Liver (tissue), 10 donors: ENCODE measurements at places on chromosomes 1 and 21. TPM values are rescaled to one million over a fixed set of nuclear protein-coding genes. Genes with fewer than 3 reads are reported as not detected.
A peak's percentile ranks its signal among the peaks of the same experiment; 100 is the strongest.

The FCER1G gene
- total RNA-seq, result 32.6 TPM

The ALDH4A1 gene
- total RNA-seq, result 162 TPM

The LCE2C gene
- not detected for total RNA-seq

The SYCP1 gene
- total RNA-seq, result 0.89 TPM

The DEPDC1 gene
- not detected for total RNA-seq

The OPRD1 gene
- not detected for total RNA-seq

The ITSN1 gene
- 52.0 TPM for total RNA-seq

The TLR5 gene
- total RNA-seq, result 0.93 TPM

The TNNT2 gene
- 0.28 TPM for total RNA-seq

The TIE1 gene
- total RNA-seq, result 17.6 TPM

The C1orf116 gene
- total RNA-seq, result 0.79 TPM

- H3K27ac ChIP-seq, result peak overlapping the region; percentile 19
- no peaks in the 10 kb centered on the region for H3K4me1 ChIP-seq
- DNase-seq, result no peak
- H3K4me3 ChIP-seq, result no peak overlapping the region
- no peaks in the 10 kb centered on the region for H3K36me3 ChIP-seq
These were observed 48.0 kb downstream of the ABCA4 start for GRCh38 chr1:94072840-94073522.

- no peak for DNase-seq
- H3K27me3 ChIP-seq, result no peaks in the 10 kb centered on the region
- no peak overlapping the region for H3K27ac ChIP-seq
- H3K36me3 ChIP-seq, result no peaks in the 10 kb centered on the region
- no peak overlapping the region for H3K4me3 ChIP-seq
These were observed 179.6 kb downstream of the PLPP3 start for GRCh38 chr1:56399795-56400194.

DNA sequence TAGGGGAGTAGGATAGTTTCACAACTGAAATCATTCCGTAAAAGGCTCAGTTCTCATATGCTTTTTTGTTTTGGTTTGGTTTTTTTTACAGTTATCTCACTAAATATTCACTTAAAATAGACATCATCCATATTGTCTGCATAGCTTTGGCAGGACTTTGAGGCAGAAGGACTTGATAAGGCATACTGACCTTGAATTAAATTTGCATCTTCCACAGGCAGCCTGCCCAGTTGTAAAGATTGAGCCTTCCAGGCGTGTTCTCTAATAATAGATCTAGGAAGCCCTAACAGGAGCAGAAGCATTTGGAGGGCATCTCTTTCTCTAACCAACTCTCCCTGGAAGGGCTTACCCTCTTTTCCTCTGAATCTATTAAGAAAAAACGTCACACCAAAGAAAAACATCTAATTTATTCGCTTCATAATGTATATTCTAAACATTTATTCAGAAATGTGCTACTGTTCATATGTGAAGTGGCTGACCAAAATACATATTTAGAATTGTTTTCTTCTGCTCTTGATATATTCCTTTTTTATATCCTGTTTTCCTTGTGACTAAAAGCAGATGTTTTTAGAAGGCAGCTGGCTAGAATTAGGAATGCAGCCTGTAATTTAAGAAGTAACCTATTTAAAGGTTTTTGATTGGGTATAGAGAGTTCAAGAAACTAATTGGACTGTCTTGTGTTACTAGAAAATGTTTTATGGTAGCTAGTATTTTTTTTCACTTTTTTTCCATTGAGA lies 20.2 kb downstream of the DESI2 start:
- no peaks in the 10 kb centered on the region for H3K4me1 ChIP-seq
- no peaks in the 10 kb centered on the region for H3K27me3 ChIP-seq
- no peaks in the 10 kb centered on the region for H3K36me3 ChIP-seq
- no peak overlapping the region for H3K4me3 ChIP-seq
- no peak for DNase-seq

GRCh38 chr1:50246869-50247268 lies 138.1 kb downstream of the ELAVL4 start:
- no peak for DNase-seq
- no peaks in the 10 kb centered on the region for H3K36me3 ChIP-seq
- no peak overlapping the region for H3K4me3 ChIP-seq

- no peaks in the 10 kb centered on the region for H3K4me1 ChIP-seq
- peaks cover 22% of the 10 kb centered on the region for H3K36me3 ChIP-seq
- H3K4me3 ChIP-seq, result no peak overlapping the region
- no peak overlapping the region for H3K27ac ChIP-seq
- DNase-seq, result no peak
These were observed 165.3 kb downstream of the PGBD5 start for GRCh38 chr1:230260831-230261230.

- H3K4me1 ChIP-seq, result no peaks in the 10 kb centered on the region
- no peaks in the 10 kb centered on the region for H3K36me3 ChIP-seq
- no peak for DNase-seq
These were observed 10.1 kb upstream of the TIAM1 start for GRCh38 chr21:31354122-31354521.

DNA sequence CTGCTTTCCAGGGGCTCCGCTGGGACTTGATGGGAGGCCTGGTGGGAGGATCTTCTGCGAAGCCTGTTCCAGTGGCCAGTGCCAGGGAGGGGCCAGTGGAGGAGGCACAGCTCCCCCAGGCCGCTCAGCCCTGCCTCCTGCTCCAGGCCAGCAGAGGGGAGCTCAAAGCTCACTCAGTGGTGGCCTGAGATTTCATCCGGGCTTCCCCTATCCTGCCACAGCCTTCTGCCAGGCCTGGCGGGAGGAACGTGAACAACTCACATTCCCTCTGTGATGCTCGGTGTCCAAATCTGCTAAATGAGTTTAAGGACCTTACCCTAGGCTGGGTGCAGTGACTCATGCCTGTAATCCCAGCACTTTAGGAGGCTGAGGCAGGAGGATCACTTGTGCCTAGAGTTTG lies 3.3 kb downstream of the CLCNKB start:
- no peaks in the 10 kb centered on the region for H3K4me1 ChIP-seq
- H3K27ac ChIP-seq, result no peak overlapping the region
- DNase-seq, result no peak
- no peaks in the 10 kb centered on the region for H3K27me3 ChIP-seq
- no peak overlapping the region for H3K4me3 ChIP-seq

DNA sequence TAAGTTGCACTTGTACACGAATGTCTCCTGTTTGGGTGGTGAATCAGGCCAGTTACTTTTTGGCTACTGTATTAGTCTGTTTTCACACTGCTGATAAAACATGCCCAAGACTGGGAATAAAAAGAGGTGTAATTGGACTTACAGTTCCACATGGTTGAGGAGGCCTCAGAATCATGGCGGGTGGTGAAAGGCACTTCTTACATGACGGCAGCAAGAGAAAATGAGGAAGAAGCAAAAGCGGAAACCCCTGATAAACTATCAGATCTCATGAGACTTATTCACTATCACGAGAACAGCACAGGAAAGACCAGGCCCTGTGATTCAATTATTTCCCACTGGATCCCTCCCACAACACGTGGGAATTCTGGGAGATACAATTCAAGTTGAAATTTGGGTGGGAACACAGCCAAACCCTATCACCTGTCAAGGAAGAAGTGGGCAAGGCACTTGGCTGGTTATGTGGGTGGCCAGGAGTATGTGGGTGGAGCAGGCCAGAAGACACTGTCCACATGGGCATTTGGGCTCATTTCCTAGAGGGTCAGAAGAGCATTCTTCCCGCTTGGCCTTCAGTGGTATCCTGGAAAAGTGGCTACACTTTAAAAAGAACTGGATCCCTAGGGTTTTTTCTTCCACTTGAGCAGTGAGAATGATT lies 228.8 kb downstream of the HHAT start:
- DNase-seq, result no peak
- no peak overlapping the region for H3K4me3 ChIP-seq
- no peaks in the 10 kb centered on the region for H3K36me3 ChIP-seq
- no peak overlapping the region for H3K27ac ChIP-seq
- H3K4me1 ChIP-seq, result no peaks in the 10 kb centered on the region

DNA sequence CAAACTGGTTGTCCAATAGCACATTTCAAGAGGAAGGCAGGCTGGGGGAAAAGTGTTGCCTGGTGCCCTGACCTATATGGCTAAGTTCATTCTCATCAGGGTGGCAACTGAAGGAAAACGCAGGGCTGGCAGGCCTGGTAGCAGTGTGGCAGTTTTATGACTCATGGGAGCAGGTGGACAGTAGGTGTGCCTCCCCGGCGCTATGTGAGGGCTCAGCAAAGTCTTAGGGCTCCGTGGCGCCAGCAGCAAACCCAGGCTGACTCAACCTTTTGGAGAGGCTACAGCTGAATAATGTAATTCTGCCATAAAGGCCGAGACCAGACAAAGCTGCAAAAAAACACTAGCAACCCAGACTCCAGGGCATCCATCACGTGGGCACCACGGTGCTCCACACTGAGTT lies 23.6 kb downstream of the GADD45A start:
- no peaks in the 10 kb centered on the region for H3K27me3 ChIP-seq
- no peak overlapping the region for H3K4me3 ChIP-seq
- DNase-seq, result no peak

- DNase-seq, result no peak
- no peak overlapping the region for H3K27ac ChIP-seq
- no peak overlapping the region for H3K4me3 ChIP-seq
These were observed 299.7 kb upstream of the KAZN start for GRCh38 chr1:14298806-14299205.

GRCh38 chr1:229001467-229002011 lies 266.3 kb downstream of the RHOU start:
- H3K27me3 ChIP-seq, result no peaks in the 10 kb centered on the region
- no peak overlapping the region for H3K27ac ChIP-seq
- no peaks in the 10 kb centered on the region for H3K36me3 ChIP-seq
- no peaks in the 10 kb centered on the region for H3K4me1 ChIP-seq

DNA sequence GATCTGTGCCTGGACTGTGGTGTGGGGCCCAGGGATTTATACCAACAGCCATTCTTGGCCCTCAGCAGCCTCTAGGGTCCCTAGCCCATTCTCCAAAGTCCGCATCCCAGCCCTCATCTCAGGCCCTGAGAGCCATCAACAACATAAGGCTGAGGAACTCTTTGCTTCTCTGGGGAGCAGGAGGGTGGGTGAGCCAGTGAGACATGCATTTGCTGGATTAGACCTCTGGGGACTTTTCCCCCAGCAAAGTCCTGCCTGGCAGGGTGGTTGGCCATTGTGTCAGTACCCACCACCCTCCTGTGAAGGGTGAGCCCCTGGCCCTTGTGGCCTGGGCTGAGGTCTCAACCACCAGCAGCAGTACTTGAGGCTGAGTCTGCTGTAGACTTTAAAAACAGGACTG lies 24.2 kb upstream of the FAM20B start:
- H3K36me3 ChIP-seq, result no peaks in the 10 kb centered on the region
- H3K4me3 ChIP-seq, result no peak overlapping the region
- H3K4me1 ChIP-seq, result peaks cover 4% of the 10 kb centered on the region
- H3K27ac ChIP-seq, result no peak overlapping the region
- H3K27me3 ChIP-seq, result no peaks in the 10 kb centered on the region
- no peak for DNase-seq

GRCh38 chr1:90902672-90903071 lies 119.2 kb downstream of the ZNF644 start:
- DNase-seq, result no peak
- H3K4me1 ChIP-seq, result no peaks in the 10 kb centered on the region
- H3K27me3 ChIP-seq, result no peaks in the 10 kb centered on the region
- H3K4me3 ChIP-seq, result no peak overlapping the region
- H3K27ac ChIP-seq, result no peak overlapping the region

DNA sequence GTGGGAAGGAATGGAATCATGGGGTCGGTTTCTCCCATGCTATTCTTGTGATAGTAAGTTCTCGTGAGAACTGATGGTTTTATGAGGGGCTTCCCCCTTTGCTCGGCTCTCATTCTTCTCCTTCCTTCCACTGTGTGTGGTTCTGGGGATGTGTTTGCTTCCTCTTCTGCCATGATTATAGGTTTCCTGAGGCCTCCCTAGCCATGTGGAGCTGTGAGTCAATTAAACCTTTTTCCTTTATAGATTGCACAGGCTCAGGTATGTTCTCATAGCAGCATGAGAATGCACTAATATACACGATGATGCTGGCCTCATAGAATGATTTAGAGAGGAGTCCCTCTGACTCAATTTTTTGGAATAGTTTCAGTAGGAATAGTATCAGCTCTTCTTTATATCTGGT lies 195.4 kb upstream of the IVNS1ABP start:
- DNase-seq, result no peak
- no peaks in the 10 kb centered on the region for H3K4me1 ChIP-seq
- no peak overlapping the region for H3K4me3 ChIP-seq
- no peaks in the 10 kb centered on the region for H3K27me3 ChIP-seq
- no peaks in the 10 kb centered on the region for H3K36me3 ChIP-seq
- no peak overlapping the region for H3K27ac ChIP-seq

- H3K27ac ChIP-seq, result no peak overlapping the region
- H3K4me1 ChIP-seq, result no peaks in the 10 kb centered on the region
- H3K4me3 ChIP-seq, result no peak overlapping the region
These were observed 93.3 kb upstream of the CD1D start for GRCh38 chr1:158087320-158087927.

DNA sequence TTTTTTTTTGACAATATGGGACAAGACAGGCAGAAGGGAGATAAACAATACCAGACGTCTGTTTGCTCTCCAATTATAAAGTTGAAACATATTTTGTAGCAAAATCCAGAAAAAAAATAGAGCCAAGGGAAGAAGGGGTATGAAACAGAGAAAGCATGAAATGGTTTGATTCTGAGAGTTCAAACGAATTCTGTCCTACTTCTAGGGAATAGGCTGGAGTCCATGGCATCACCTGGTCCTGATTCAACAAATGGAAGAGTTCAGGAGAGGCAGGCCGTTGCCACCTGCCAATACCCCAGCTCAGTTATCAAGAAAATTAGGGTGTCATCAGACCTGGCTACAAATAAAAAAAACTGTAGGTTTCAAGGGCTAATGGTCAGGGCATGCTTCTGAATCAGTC lies 71.8 kb downstream of the CLSTN1 start:
- peaks cover 2% of the 10 kb centered on the region for H3K36me3 ChIP-seq
- no peak overlapping the region for H3K4me3 ChIP-seq
- no peak overlapping the region for H3K27ac ChIP-seq
- H3K27me3 ChIP-seq, result no peaks in the 10 kb centered on the region

GRCh38 chr1:95068956-95069709 lies 3.6 kb downstream of the ALG14 start:
- H3K4me3 ChIP-seq, result no peak overlapping the region
- peaks cover 48% of the 10 kb centered on the region for H3K4me1 ChIP-seq
- H3K27ac ChIP-seq, result peak overlapping the region; percentile 77
- no peak for DNase-seq
- no peaks in the 10 kb centered on the region for H3K27me3 ChIP-seq
- no peaks in the 10 kb centered on the region for H3K36me3 ChIP-seq

- H3K27ac ChIP-seq, result no peak overlapping the region
- no peak for DNase-seq
- H3K4me3 ChIP-seq, result no peak overlapping the region
These were observed 27.1 kb downstream of the FAM20B start for GRCh38 chr1:179052776-179053175.

- H3K4me1 ChIP-seq, result peaks cover 13% of the 10 kb centered on the region
- no peak for DNase-seq
- H3K36me3 ChIP-seq, result no peaks in the 10 kb centered on the region
- H3K4me3 ChIP-seq, result no peak overlapping the region
- H3K27ac ChIP-seq, result no peak overlapping the region
These were observed 97.5 kb downstream of the LRIG2 start for GRCh38 chr1:113170519-113170918.

GRCh38 chr21:45266518-45267389 lies 20.9 kb downstream of the POFUT2 start:
- peaks cover 30% of the 10 kb centered on the region for H3K36me3 ChIP-seq
- no peak overlapping the region for H3K27ac ChIP-seq
- H3K27me3 ChIP-seq, result no peaks in the 10 kb centered on the region
- H3K4me3 ChIP-seq, result no peak overlapping the region

GRCh38 chr1:153669606-153670005 lies 1.2 kb downstream of the ILF2 start:
- H3K27me3 ChIP-seq, result no peaks in the 10 kb centered on the region
- peaks cover 7% of the 10 kb centered on the region for H3K4me1 ChIP-seq
- H3K27ac ChIP-seq, result no peak overlapping the region
- peak overlapping the region; percentile 99 for H3K4me3 ChIP-seq
- H3K36me3 ChIP-seq, result peaks cover 11% of the 10 kb centered on the region
